ENCODE measurements at places on chromosomes 16 and 17.

GRCh38 chr17:37389160-37389559, 13.4 kb downstream of the C17orf78 start:
- DNase-seq, result no peak

DNA sequence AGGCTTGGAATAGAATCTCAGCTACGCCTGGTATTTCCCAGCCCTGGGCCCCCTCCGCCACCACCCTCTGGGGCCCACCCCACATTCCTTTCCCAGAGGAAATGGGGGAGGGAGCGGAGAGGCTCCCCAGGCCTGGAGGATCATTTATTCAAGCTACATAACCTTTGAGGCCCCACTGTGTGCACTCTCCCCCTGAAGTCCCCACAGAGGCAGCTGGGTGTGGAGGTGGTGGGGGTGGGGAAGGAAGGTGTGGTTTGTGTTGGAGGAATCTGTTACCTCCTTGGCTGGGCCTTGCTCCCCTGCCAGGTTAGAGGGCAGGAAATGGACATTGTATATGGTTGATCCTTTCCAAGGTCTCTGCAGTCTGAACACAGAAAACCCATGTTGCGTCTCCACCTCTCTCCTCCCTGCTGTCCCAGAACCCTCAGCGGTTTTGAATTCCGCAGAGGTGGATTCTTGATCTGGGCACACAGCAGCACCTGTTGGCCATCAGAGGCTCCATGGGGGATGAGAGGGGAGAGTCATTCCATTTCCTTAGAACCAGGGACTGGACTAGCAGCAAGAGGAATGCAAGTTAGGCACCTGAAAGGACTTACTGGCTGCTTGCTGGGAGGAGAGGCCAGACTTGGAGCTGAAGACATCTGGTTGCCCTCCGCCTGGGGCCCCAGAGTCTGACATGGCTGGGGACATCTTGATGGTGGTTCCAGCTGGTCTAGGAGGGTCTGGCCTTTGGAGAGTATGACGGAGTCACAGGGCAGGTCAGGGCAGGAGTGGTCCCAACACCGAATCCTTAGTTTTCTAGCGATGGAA, 23.0 kb downstream of the ARHGAP23 start:
- no peak for DNase-seq

- peak; percentile 54 for DNase-seq
Measured at GRCh38 chr17:81322271-81323082, 27.4 kb upstream of the SLC38A10 start.

GRCh38 chr17:74267579-74267978, 6.5 kb upstream of the DNAI2 start:
- no peak for DNase-seq

DNA sequence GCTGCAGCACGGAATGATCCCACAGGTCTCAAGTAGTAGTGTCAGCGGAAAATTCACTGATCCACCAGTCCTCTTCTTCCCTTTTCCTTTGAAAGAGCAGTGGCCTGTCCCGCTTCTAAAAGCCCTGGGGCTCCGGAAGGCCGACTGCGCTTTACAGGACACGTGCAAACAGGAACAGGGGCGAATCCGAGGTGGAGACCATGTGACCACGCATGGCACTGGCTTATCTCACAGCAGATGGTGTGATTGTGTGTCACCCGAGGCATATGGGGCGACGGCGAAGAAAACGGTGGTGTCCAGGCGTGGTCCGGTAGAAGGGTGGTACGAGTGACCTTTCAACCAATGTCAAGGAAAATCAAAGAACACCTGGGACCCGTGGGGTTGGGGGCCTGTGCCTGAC, 12.0 kb upstream of the KCNJ18 start:
- no peak for DNase-seq

GRCh38 chr17:57999496-58000017, 7.5 kb downstream of the SRSF1 start:
- peak; percentile 85 for DNase-seq

GRCh38 chr17:40514013-40514875, 12.8 kb upstream of the TNS4 start:
- DNase-seq, result no peak

GRCh38 chr16:52611817-52612673, 65.1 kb upstream of the TOX3 start:
- no peak for DNase-seq

DNA sequence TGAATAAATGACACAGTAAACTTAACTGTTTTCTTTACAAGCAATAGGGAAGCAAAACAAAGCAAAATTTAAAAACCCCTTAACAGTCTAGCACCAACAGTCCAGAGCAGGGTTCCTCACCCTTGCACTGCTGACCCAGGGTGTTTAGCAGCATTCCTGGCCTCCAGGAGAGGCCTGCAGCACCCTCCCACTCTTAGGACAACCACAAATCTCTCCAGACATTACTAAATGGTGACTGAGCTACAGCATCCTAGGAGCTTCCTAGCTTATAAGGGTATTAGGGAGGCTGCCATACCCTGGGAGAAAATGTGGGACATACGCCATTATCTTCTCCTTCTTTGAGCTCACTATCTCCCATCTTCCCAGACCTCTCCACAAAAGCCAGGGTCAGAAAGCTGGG, 15.9 kb downstream of the POLG2 start:
- DNase-seq, result no peak

DNA sequence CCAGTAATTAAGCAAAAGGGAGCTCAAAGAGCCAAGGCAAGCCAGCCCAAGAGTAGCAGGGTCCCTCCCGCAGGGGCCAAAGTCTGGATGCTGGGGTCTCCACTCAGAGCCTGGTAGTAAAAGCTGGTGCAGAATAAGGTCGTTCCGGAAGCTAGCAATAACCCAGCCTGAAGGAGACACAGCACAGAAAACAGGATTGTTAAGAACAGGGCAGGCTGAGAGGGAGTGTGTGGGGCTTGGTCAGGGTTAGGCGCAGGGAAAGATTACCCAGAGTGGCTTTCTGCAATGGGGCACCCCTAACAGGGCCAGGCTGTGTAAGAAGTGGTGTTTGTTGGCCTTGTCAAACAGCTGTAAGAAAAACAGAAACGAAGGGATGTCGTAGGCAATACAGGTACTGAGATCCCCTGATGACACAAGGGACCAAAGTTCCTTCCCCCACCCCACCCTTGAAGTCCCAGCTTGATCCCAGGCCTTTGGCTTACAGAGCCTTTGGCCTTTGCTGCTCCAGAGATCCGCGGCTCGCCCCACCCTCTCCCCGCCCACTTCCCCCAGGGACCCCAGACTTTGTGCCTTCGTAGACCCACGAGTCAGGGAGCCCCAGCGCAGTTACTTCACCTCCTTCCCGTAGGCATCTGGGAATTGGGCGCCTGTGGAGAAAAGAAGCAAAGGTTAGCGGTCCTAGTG, 712 bp downstream of the TMEM256 start:
- peak; percentile 21 for DNase-seq

DNA sequence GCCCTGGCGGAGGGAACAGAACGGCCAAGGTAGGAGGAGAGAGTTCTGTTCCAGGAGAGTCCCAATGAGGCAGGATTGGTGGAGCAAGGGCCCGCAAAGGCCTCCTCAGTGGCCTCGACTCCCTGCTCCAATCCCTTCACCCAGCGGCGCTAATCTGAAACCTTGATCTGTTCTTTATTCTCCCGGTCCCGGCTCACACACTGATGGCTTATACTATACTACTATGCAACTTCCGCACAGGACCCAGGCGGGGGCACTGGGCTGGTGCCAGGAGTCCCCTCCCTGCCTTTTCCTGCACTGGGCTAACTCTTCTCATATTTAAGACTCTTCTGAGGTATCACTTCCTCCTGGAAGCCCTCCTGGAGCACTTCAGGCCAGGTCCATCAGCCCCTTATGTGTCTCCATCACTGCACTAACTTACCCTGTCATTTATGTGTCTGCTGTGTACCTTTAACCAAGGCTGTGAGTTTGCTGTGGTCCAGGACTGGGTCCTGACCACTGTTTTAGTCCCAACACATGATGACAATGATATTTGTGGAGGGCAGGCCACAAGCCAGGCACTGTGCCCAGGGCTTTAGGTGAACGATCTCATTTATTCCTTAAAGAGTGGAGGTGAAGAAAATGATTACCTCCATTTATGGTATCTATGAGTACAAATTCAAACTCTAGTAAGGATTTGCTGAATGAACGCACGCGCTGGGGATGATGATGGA, 6.8 kb downstream of the CCDC102A start:
- DNase-seq, result peak; percentile 6

DNA sequence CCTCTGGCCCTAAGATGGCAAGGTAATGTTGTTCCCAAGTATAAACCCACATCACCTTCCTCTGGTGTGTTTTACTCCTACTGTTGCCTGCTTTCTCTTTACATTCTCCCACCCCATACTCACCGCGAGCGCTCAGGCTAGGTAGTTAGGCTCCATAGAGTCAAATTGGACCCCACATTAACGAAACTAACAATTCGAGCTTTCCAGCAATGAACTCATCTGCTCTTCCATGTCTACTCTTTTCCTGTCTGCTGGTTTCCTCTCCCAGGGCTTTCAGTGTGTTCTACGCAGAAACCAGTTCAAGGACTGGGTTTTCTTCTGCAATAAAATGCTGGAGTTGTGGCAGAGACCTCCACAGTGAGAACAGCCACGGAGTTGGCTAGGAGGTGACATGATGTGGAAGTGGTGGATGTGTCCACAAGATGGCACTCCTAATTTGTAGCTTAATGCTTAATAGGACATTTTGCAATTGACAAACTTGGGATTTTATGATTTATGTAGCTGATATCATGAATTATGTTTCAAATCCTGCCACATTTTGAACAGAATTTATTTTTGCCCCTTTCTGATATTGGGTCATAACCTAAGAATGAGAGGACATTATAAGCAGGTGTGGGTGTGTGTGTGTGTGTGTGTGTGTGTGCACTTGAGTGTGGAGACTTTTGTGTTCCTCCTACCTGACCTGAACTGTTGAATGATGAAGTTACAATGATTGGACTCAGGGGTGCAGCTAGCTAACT, 2.2 kb upstream of the UQCRC2 start:
- peak; percentile 44 for DNase-seq

DNA sequence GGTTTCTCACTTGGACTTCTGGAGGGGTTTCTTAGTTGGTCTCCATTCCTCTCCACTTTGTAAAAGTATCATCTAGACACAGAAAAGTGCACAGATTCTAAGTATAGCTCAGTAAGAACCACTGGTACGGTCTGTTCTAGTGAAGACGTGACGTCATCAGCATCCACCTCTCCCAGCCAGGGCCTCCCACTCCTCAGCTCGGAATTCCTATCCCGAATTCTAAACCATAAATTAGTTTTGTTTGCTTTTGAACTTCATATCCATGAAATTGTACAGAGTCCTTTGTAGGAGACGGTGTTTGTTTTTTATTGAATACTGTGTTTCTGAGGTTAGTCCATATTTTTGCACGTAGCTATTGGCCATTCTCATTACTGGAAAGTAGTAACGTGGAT, 25.5 kb downstream of the FOXK2 start:
- DNase-seq, result no peak

GRCh38 chr17:37571674-37572073, 37.5 kb downstream of the SYNRG start:
- no peak for DNase-seq

- no peak for DNase-seq
Measured at GRCh38 chr17:77320485-77321256, 179.9 kb downstream of the SEC14L1 start.

DNA sequence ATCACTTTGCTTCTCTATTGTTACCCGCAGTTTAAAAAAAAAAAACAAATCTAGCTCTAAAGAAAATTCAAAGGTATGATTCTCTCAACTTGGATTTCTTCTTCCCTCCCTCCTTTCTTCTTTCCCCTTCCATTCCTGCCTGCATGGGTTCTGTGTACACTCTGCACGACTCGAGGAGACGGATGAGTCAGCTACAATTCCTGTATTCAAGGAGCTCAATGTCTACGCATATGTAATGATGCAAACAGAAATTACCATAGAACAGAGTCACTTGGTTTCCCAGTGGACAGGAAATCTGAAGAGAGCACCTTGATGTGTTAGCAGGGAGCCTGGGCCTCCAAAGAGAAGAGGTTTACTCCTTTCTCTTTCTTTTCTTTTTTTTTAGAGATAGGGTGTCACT, 92.3 kb downstream of the VPS53 start:
- DNase-seq, result no peak

DNA sequence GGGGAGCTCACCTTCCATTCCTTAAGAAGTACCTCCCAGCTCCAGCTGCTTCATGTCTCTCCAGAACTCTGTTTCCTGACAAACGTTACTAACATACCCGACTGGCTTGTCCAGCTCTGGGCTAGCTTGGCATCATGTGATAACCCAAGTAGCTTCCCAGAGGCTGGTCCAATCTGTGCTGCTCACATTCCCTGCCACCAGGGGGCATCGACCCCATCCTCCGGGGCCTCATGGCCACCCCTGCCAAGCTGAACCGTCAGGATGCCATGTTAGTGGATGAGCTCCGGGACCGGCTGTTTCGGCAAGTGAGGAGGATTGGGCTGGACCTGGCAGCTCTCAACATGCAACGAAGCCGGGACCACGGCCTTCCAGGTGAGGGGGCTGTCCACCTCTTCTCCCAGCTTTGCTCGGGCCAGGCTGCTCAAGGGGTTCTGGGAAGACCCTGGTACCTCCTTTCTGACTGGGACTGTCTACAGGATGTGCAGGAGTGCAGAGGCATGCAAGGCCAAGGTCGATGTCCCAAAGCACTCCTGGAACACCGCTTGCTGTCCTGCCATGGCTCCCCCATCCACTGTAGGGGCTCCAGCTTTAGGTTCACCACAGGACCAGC, 7.6 kb downstream of the EPX start:
- DNase-seq, result peak; percentile 57

- DNase-seq, result no peak
Measured at GRCh38 chr16:27427538-27427937, 25.6 kb downstream of the IL21R start.

DNA sequence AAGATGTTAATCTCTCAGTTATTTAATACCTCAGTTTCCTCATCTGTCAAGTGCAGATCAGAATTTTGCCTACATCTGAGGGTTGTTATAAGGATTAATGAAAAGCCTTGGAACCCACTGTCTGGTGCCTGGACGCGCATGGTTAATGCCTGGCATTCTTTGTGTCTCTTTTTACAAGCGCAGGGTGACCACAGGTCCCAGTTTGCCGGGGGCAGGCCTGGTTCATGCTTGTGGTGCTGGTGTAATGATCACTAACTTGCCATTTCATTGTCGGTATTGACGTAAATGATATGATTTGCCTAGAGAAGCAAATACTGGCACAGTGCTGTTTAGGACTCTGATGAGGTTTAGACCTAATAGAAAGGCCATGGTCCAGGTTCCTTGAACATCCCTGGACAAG, 23.1 kb downstream of the MRC2 start:
- DNase-seq, result no peak

- no peak for DNase-seq
Measured at GRCh38 chr17:2008332-2009126, 16.6 kb downstream of the RTN4RL1 start.
